ENCODE measurements at places on chromosomes 6 and 20. TPM values are rescaled to one million over a fixed set of nuclear protein-coding genes. Genes with fewer than 3 reads are reported as not detected.

The CALHM4 gene
- total RNA-seq: not detected

- H3K27ac ChIP-seq: no peak overlapping the region
- H3K4me3 ChIP-seq: no peak overlapping the region
- no peak for DNase-seq
- no peaks in the 10 kb centered on the region for H3K4me1 ChIP-seq
These were observed 115.9 kb downstream of the DLL1 start for GRCh38 chr6:170174771-170175643.

The MLIP gene
- 2.8 TPM for total RNA-seq

GRCh38 chr6:108875161-108875555, 26.9 kb downstream of the ARMC2 start:
- H3K27ac ChIP-seq: no peak overlapping the region
- H3K4me3 ChIP-seq: no peak overlapping the region
- H3K36me3 ChIP-seq: no peaks in the 10 kb centered on the region
- DNase-seq: no peak
- no peaks in the 10 kb centered on the region for H3K27me3 ChIP-seq

DNA sequence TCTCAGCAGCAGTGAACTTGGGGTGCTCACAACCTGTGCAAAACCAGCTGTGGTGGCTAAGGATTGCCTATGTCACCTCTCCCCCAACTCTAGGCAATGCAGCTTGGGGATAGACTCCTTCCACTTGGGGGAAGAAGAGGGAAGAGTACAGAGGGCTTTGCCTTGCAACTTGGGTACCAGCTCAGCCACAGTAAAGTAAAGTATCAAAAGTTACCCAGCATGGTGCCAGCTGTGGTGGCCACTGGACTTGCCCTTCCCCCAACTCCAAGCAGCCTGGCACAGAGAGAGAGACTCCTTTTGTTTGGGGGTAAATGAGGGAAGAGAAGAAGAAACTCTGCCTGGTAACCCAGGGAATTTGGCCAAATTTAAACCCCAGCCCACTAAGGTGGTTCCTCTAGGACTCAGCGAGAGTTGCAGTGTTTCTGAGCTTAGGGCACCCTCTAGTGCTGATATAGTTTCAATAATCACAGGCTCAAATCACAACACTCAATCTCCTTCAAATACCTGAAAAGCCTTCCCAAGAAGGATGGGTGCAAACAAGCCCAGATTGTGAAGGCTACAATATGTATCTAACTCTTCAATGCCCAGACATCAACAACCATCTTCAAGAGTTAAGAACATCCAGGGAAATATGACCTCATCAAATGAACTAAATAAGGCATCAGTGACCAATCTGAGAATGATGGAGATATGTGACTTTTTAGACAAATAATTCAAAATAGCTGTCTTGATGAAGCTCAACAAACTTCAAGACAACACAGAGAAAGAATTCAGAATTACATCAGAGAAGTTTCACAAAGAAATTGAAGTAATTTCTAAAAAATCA, 7.6 kb upstream of the DEFB129 start:
- H3K4me1 ChIP-seq: no peaks in the 10 kb centered on the region
- no peaks in the 10 kb centered on the region for H3K27me3 ChIP-seq
- no peak overlapping the region for H3K27ac ChIP-seq
- DNase-seq: peak; percentile 10

GRCh38 chr6:12024216-12024615, 12.1 kb downstream of the HIVEP1 start:
- peaks cover 2% of the 10 kb centered on the region for H3K36me3 ChIP-seq
- H3K4me1 ChIP-seq: no peaks in the 10 kb centered on the region
- H3K27me3 ChIP-seq: no peaks in the 10 kb centered on the region

Measured in SJCRH30 (cell line).